Stimulated activated CD8-positive, alpha-beta memory T cell treated with anti-CD3 and anti-CD28 coated beads, Interleukin-4, amount 100 ng/mL, for 4 hours (primary cell): ENCODE measurements at places on chromosomes 6 and 20.
A peak's percentile ranks its signal among the peaks of the same experiment; 100 is the strongest.

GRCh38 chr6:33419580-33420490, at the start of gene SYNGAP1:
Gene SYNGAP1, plus strand, starts transcription at chr6:33420065. Its CDS starts 200 bp downstream, at chr6:33420265.
- no peak for DNase-seq

DNA sequence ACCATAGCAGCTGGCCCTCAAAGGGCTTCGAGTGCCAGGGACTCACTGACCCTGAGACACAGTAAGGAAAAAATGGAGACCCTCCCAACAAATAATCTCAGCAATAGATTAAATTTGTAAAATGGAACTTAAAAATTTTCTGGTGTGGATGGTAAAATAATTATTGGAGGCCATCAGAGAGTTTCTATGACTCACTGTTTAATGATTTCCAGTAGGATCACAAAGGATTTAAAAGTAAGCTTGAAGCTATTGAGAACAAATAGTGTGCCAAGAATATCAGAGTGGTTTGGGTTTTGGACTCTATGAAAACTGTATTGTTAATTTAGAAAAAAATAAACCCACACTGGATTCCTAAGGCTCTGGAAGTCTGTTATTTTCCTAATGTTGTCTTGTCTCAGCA, 115.2 kb upstream of the AKIRIN2 start:
- DNase-seq, result no peak

- DNase-seq, result no peak
These were observed 16.1 kb downstream of the DYNLRB1 start for GRCh38 chr20:34532320-34532719.

DNA sequence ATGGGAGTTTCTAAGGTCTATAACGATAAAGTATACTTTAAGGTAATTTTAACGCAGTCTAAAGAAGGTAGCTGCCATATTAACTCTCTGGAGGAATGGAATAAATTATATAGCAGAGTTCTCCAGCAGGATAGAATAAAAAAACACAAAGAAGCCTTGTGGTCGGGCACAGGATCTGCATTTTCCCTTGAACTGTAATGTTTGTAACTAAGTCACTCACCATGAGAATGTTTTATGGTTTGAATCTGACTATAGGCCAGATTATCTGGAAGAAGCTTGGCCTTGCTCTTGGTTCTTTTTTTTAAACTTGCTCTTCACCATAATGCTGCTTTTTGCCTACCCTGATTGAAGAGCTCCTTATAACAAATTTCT, 238.8 kb upstream of the NOX3 start:
- no peak for DNase-seq

DNA sequence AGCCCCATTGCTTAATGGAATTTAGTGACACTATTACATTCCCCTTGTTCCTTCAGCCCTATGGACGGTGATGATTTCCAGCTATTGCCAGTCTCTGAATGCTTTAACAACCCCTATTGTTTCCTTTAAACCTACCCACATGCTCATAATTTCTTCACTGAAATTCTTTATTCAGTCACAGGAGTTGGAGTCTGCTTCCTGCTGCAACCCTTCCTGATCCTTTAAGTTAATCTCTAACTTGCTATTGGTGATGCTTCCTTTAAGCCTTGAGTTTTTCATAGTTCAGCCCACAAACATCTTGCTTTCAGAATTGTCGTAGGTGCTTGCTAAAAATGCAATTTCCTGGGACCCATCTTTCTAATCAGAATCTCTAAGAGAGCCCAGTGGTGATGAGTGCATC, 66.3 kb upstream of the TNFAIP3 start:
- no peak for DNase-seq

- no peak for DNase-seq
These were observed 108.8 kb downstream of the SMLR1 start for GRCh38 chr6:130935978-130936377.

- DNase-seq, result no peak
These were observed 369.4 kb upstream of the CITED2 start for GRCh38 chr6:139743664-139744437.

DNA sequence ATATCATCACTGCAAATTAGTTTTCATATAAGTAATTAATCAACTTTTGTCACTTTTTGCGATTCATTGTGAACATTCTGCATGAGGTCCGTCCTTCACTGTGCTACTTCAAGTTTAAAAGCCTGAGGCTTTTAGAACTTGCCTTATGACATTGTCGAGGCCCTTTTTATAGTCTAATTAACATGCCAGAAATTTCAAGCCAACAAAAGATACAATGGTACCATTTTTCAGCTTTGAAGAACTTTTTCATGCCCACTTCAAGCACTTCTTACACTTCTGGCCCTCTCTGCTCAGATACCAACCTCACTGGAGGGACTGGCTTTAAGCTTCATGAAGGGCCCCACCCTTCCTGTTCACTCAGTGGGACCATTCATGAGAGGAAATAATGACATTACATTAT, 323.1 kb downstream of the TPBG start:
- no peak for DNase-seq

- DNase-seq, result no peak
These were observed 4.3 kb downstream of the ZBTB46 start for GRCh38 chr20:63826753-63827152.

GRCh38 chr6:33216117-33216649, 7.9 kb downstream of the RING1 start:
- no peak for DNase-seq

DNA sequence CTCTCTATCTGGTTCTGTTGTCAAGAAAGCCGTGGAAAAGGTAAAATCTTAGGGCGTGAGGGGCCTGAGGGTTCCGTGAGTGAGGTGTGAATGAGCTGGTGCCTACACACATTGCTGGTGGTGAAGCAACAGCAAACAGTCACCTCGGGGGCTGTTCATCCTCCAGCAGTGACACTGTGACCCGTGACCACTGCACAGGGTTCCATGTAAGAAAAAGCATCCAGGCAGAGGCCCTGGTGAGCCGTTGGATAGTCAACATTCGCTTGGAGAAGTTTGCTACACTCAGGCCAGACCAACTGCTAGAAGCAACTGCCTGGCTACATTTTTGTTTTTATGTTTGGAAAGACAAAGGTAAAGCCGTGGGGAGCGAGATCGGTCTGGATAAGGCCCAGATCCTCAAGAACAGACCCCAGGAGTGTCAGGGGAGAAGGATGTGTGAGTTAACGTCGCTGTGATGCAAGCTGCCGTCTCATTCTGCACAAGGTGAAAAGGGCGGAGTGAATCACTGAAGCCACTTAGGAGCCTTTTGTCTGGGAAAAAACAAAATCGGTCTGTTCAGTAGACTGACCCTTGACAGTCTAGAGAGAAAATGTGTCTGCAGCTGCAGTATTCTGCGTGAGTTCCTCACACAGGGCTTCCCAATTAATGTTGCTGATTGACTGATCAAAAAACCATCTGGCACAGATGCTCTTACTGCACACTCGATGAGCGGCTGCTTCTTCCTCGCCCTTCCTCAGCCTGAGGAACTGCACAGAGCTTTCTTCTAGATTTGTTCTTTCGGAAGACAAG, 404.0 kb downstream of the SMOC2 start:
- DNase-seq, result no peak

- DNase-seq, result no peak
These were observed 146.1 kb downstream of the NFATC2 start for GRCh38 chr20:51396365-51396909.

DNA sequence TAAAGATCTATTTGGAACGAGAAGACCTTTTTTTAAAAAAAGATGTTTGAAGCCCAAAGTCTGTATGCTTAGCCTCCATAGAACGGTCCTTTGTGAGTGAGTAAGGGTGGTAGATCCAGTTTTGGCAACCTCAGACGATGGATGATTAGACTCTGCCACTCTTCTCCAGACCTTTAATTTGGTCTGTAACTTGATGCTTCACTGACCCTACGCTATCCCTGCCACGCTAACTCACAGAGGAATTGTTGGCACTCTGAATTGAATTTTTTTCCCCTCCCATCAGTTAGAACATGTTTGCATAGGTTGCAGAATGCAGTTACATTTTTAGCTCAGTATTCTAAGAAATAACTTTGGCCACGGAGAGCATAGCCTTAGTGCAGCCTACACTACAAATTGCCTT, 15.8 kb upstream of the DEK start:
- no peak for DNase-seq

DNA sequence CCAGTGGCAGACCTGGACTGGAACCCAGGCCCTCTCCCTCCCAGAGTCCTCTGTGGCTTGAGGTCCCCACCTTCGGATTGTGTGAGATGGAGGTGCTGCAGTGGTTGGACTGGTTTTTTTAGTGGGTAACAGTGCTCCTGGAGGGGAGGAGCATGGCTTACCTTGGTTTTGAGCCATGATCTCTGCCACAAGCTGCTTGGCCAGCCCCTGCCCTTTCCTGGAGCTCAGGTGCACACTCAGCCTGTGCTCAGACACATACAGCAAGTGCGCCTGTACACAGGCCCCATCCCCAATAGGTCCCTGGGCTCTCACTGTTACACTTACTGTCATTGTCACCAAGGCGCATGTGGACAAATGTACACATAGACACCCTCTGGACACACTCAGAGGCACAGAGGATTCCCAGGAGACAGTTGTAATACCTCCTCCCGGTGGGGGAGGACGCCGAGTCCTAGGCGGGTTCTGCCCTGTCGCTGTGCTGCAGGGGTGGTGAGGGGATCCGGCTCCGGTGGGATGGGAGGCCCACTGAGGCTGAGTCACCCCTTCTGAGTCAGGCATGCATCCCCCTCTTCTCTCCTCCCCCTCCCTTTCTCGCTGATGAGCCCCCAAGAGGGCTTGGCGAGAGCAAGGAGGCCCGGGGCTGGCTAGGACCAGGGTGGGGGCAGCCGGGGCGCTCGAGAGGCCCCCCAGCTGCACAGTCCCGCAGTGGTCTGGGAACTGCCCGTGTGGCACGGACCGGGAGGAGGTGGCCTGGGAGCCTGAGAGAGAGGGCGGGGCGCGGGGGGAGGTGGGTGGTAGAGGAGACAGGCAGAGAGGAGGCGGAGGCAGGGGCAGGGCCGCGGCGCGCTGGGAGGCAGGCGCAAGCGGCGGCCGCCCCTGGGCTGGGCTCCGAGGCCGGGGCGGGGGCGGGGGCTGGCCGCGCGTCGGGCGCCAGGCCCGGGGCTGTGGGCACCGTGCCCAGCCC, 522 bp upstream of the EPB41L1 start:
- DNase-seq, result peak; percentile 4

DNA sequence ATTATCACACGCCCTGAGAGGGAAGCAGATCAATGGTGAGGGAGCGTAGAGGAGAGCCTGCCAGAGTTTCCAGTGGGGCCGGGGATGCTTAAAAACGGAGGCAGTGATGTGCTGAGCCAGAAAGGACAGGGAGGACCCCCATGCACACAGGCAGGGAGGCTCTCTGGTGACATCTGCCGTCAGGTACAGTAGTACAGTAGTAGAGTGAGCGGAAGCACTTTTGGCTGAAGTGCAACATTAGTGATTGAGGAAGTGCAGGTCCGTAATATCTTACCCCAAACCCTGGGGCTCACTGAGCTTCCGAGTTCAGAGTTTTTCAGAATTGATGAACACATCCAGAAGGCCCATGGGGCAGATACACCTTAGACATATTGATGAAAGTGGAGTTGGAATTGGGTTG, 42.1 kb downstream of the GFRA4 start:
- no peak for DNase-seq

- DNase-seq, result no peak
These were observed 34.3 kb downstream of the FNDC1 start for GRCh38 chr6:159203304-159204005.

- DNase-seq, result no peak
These were observed 90.2 kb upstream of the RIPOR2 start for GRCh38 chr6:25025919-25026301.

DNA sequence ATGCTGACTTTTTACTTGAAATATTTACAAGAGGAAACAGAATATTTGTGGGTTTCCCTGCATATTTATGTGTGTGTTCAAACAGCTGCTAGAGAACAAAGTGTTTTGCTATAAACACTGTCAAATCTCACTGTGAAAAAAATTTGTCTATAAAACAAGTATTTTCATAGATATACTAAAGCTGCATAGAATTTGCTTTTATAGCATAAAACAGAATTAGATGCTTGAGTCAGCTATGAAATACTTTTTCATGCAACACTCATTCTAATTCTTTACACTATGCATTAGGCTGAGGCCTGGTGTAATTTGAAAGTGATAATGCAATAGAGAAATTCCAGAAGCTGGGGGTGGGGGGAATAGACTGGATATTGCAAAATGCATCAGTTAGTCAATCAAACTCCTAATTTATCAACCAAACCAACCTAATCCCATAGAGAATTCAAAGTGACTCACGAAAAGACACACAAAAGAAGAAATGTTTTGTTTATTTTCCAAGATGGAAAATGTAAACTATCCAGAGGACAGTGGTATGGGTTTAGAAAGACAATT, 148.2 kb downstream of the LAMA2 start:
- no peak for DNase-seq

- no peak for DNase-seq
These were observed 64.0 kb upstream of the KCNK16 start for GRCh38 chr6:39386487-39386886.

DNA sequence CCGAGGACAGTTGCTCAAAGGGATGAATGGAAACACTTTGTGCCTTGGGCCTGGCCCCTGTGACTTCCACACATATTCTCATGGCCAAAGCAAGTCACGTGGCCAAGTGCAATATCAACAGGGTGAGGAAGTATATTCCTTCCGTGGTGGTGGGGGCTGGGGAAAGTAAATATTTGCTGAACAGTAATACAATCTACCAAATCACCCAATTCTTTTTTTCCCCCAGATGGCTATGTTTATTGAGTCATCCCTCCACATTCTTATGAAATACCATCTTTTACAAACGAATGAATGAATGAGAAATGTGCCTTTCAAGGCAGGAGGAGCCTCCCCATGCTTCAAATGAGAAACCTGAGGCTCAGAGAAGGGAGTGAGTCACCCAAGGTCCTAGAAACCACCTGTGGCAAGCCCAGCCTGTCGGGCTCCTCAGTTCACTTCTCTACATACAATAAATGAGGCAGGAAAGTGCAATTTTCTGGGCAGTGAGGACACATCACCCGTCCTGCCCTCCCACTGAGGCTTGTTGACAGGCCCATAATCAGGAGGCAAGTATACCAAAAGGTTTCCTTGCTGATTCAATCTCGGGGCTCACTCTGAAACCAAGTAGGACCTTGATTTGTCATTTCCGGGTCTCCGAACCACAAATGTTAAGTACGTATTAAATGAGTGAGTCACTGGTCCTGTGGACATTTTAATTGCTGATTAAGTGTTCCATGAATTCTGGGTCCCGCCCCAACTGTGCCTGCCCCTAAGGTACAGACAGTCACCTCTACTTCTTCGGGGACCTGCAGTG, 25.3 kb upstream of the TOP1 start:
- peak; percentile 34 for DNase-seq

GRCh38 chr20:41179961-41180360, 42.6 kb downstream of the PLCG1 start:
- DNase-seq, result no peak

DNA sequence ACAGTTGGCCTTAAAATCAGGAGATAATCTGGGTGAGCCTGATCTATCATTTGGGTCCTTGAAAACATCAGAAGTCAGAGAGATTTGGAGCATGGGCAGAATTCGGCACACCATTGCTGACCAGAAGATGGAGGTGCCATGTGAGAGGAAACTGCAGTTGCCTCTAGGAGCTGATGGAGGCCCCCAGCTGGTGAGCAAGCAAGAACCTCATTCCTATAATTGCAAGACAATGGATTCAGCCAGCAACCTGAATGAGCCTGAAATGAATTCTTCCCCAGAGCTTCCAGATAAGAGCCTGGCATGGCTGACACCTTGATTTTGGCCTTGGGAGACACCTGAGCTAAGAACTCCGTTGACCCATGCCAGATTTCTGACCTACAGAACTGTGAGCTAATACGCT, 76.3 kb upstream of the FYN start:
- no peak for DNase-seq
